ENCODE measurements at places on chromosomes 5 and 9.

GRCh38 chr9:108913391-108913790, 20.5 kb downstream of the ELP1 start:
- DNase-seq, result no peak

- DNase-seq, result no peak
These were observed 30.4 kb downstream of the FSTL4 start for GRCh38 chr5:133581918-133582317.

DNA sequence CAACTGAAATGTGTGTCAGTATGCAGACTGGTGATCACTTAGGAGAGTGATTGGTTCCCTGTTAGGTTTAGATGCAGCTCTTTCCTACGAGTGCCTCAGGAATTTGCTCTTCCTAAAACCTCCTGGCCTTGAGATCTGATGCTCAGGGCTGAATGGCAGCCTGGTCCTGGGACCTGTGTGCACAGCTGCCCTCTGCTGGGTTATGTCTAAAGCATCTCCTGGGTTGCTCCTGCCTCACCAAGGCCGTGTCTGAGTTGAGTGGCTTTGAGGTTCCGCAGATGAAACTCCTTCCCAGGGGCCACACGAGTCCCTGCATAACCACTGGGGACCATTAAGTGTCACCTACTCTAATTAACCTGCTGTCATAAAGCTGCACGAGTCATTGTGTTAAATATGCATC, 59.5 kb downstream of the MVB12B start:
- peak; percentile 25 for DNase-seq

DNA sequence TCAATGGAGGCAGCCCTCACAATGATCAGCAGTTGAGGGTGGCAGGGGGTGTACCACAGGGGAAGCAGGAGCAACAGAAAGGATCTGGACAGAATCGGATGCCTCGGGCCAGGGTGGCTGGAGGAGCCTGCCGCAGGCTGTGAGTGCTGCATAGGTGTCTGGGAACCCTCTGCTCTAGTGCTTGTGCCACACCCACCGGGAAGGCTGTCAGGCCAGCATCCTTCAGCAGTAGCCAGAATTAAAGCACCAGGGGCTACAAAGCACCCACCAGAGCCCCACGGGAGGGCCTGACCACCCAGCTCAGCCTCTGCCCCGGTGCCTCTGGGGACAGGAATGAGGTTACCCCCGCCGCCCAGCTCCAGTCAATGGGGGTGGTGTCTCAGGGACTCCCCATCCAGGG, 49.0 kb downstream of the ARHGEF37 start:
- no peak for DNase-seq

DNA sequence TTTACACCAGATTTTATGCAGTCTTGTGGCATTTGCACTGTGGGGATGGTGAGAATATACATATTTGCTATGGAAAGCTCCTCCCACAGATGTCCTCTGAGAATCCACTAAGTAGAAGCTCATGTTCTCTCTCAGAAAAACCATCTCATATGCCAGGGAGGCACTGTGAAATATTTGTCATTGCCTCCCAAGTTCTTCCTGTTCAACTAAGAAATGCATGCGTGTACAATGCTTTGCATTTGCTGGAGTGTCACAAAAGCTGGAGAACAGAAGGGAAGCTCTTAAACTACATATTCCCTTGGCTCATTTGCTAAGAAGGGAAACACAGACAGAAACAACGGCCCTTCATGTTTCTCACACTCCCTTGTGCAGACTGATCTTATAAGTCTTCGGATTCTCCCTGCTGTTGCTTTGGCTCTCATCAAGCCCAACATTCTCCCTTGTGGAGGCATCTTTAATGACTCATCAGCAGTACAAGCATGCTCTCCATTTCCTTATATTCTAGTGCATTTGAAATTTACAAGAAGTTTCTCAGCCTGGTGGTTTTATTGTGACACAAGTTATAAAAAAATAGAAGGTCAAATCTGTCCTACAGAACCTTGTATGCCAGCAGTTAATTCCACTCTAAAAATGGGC, 220.6 kb downstream of the TRIM36 start:
- DNase-seq, result no peak

GRCh38 chr5:117594166-117594565, 1019.5 kb upstream of the SEMA6A start:
- DNase-seq, result no peak

All from COLO829 (cell line).